Stimulated activated CD4-positive, alpha-beta T cell treated with anti-CD3 and anti-CD28 coated beads, TNF-alpha, amount 100 ng/mL, for 24 hours (primary cell): ENCODE measurements at places on chromosomes 12 and 14.

DNA sequence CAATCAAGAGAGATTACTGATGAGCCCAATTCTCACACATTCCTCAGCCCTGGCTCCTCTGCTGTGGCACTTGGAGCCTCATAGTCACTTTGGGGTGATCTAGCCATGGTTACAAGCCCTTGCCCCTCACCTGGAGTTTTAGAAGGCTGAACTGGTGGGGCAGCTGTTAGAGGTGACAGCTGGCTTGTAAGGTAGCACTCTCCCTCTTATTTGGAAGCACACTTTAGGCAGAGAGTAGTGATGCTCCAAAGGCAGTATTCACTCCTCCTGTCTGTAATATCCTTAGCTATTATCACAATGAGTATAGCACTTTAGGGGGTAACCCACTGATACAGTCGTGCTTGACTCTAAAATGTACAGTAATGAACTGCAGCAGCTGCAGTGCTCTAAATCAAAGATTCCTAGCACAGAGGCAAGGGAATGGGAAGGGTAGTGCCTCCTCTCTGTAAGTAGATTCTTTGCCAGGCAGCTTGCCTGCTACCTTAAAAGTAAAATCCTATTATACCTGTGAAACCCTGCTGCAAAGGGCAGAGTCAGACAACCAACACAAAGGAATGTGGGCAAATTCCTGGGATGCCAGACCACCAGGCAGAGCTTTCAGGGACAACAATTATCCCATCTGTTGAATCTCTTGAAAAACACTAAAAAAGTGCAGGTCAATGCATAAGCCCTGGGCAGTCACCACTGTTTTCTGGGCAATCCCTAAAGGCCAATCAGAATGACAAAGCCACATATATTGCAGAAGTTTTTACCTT, 336.3 kb downstream of the NOVA1 start:
- no peak for DNase-seq

GRCh38 chr12:38159591-38160317, 156.8 kb upstream of the ALG10B start:
- DNase-seq, result no peak

GRCh38 chr12:58914457-58914856, 5.8 kb downstream of the LRIG3 start:
- DNase-seq, result no peak

DNA sequence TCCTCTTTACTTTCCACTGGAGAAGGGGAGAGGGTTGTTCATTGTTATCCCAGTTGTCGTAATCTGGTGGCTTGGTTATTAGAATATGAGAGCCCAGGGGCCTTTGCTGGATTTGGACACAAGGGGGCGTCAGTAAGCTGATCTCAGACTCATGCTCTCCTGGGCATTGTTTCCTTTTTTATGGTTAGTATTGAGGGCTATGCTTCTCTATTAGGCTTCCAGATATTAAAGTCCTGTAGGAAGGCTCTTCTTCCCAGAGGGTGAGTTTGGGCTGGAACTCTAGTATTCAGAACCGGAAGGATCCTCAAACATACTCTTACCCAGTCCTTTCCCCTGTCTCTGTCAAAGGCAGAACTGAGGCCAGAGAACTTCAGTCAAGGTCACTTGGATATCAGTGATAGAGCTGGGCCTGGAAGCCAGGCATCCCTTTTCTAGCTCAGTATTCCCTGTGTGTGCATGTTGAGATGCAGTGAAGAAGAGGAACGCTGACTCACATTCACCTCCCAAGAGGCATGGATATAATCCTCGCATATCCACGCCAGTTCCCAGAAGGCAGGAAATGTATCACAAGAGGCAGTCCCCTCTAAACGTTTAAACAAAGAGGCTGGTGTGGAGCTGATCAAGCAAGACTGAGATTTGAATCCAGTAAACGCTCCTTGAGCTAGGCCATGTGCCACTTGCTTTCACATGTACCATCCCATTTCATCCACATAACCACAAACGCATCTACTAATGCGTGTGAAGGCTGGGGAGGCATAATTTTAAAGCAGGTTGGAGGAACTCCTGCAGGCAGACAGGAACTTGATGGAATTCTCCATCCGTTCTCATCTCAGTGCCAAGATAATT, 41.6 kb downstream of the UBE3B start:
- DNase-seq, result peak; percentile 16

DNA sequence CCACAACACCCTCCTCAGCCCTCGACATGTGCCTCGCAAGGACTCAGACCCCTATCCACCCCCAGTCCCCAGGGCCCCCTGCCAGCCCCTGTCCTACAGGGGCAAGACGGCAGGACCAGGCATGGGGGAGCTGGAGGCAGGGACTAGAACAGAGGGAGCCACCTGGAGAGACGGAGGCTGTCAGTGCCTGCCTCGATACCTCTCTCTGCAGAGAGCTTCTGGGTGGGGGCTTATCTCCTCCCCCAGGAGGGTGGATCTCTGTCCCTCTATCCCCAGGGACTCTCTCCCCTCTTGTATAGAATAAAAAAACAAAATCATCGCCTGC, 2.0 kb upstream of the CPNE6 start:
- DNase-seq, result no peak

- DNase-seq, result no peak
Observed at GRCh38 chr14:104532191-104532555, 47.4 kb upstream of the C14orf180 start.

DNA sequence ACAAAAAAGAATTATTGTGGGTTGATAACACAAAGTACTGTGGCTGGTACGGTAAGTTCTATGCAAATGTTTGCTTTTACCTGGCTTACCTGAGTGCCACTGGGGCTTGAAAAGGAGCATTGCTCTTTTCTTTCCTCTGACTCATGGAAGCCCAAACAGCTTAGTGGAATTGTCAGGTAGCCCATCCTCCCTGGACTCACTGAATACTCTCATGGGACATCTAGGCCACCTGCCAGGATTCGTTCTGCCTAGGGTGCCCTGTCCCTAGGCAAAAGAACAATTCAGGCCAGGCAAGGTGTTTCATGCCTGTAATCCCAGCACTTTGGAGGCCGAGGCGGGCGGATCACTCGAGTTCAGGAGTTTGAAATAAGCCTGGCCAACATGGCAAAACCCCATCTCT, 22.5 kb upstream of the YAF2 start:
- no peak for DNase-seq

DNA sequence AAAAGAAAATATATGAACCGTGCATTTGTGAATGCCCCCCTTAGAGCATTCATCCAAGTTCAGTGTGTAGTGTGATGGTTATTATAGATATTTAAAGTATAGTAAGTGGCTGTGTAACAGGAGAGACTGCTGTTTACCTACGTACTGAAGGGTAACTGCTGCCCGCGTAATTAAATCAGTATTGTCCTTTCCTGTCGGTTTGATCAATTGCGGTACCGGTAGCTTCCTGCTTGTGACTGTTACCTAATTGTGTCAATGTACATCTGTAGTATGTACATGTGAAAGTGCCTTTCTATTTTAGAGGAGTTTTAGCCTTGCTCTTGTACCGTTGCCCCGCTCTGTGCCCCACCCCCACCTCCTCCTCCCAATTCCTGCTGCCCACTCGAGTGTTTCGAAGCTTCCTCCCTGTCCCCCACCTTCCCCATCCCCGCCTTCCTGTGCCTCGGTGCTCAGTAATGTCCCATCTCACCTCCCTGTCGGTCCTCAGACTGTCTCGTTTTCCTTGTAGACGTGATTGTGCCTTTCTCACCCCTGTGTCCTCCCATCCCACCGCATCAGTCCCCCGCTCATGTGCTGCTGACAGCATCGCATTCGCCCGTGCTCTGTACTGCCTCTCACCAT, 75.0 kb downstream of the KICS2 start:
- DNase-seq, result no peak

- DNase-seq, result no peak
Observed at GRCh38 chr14:29906256-29906870, 21.3 kb downstream of the PRKD1 start.

GRCh38 chr12:88566430-88566829, 13.8 kb downstream of the KITLG start:
- DNase-seq, result no peak

DNA sequence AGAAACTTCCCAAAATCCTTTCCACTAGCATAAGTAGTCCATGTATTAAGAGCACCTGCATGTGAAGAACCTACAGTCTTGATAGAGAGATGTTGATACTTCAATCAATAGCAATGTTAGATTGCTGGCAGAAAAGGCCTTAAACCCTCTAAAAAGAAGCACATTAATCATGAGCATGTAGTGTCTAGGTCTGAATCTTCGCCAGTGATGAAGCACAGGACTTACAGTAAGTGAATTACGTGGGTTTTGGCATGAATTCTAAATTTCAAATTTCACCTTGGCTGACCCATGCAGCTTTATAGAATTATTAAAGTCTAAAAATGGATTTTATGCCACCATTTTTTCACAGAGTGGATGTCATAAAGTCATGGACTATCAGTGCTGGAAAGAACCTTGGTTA, 791.6 kb upstream of the NOVA1 start:
- no peak for DNase-seq
